ENCODE measurements at places on chromosomes 2 and 18.

- no peak for DNase-seq
Measured at GRCh38 chr2:241074065-241074818, 27.8 kb downstream of the MTERF4 start.

DNA sequence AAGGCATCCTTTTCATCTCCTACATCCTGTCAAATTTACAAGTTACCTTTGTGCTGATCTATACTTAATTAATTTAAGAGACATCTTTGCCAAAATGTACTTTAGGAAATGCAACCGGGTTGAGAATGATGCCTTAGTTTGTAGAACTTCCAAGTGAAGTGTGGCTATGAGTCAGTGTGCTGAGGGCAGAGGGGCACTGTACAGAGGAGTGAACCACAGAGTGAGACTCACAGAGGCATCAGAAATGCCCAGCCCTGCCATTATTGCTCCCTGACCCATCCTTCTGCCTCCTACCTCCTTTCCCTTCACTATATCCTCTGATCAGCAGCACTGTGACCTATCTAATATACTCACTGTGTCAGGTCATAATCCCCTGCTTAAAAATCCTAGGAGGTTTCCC lies 320.1 kb downstream of the LRRTM1 start:
- DNase-seq = no peak

GRCh38 chr18:5173236-5173635 lies 23.8 kb downstream of the AKAIN1 start:
- no peak for DNase-seq

DNA sequence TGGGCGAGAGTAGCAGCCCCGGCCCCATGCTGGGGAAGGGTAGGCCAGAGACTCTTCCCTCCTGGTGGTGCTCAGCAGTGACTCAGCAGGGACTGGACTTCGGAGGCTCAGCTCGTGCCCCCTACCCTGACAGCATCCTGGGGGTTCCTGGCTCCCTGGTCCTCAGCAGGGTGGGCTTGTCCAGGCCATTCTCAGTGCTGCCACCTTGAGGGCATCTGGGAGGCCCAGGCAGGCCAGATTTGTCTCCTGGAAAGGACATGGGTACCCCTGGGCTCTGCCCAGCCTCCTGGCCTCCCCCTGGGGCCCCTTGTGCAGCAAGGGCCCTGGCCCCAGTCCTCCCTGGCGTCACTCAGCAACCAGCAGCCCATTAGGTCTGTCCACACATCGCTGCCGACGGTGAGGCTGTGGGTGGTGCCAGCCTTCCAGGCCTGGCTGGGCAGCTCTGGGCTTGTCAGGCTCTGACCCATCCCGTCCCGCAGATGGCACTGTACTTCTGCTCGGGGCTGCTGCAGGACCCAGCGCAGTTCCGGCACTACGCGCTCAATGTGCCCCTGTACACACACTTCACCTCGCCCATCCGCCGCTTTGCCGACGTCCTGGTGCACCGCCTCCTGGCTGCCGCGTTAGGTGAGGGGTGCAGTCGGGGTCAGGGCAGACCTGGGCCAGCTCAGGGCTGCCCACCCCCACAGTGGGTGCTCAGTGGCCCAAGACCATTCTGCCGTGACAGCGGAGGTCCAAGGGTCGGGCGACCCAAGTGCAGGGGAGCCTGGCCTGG lies 45.0 kb upstream of the ALPP start:
- peak; percentile 56 for DNase-seq

DNA sequence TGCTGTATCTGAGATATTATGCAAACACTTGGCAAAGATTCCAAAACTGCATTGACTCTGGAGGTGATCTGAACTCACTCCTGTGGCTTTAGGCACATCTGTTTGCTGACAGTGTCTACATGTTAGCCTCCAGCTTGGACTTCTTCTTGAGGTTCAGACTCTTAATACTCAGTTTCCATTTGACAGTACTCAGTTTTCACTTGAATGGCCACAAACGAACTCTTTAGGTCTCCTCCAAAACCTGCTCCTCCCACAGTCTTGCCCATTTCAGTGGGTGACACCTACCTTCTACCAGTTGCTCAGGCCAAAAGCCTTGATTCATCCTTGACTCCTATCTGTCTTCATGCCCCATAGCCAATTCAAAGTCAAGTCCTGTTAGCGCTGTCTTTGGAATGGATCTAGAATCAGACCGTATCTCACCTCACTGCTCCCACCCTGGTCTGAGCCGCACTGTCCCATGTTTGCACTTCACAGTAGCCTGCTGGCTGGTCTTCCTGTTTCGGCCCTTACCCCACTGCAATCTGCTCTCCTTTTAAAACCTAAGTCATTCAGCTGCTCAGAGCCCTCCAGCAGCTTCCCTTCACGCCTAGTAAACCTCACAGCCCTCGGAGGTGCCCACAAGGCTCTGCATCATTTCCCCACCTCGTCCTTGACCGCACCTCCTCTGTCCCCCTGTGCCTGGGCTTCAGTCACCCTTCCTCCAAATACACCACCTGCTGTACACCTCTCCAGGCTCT lies 10.5 kb downstream of the ATG16L1 start:
- DNase-seq = no peak

GRCh38 chr2:148317598-148317997 lies 296.7 kb downstream of the MBD5 start:
- DNase-seq = no peak

DNA sequence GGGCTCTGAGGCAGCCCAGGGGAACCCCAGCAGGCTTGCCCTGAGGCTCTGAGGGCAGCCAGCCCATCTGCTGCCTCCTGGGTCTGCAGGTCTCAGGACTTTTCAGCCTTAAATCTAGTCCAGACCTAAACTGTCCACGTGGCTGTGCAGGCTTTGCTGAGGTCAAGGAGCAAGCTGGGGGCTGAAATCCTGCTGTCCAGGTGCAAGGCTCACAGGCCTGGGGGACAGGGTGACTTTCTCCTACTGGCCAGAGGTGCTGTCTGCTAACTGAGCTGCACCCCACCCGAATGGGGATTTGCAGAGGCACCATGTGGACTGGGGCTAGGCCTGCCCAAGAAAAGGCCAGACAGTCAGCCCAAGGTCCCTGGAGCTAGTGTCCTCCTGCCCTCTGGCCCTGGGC lies 32.1 kb downstream of the SDC1 start:
- DNase-seq = no peak

GRCh38 chr2:3433339-3433699 lies 53.8 kb downstream of the TRAPPC12 start:
- no peak for DNase-seq

DNA sequence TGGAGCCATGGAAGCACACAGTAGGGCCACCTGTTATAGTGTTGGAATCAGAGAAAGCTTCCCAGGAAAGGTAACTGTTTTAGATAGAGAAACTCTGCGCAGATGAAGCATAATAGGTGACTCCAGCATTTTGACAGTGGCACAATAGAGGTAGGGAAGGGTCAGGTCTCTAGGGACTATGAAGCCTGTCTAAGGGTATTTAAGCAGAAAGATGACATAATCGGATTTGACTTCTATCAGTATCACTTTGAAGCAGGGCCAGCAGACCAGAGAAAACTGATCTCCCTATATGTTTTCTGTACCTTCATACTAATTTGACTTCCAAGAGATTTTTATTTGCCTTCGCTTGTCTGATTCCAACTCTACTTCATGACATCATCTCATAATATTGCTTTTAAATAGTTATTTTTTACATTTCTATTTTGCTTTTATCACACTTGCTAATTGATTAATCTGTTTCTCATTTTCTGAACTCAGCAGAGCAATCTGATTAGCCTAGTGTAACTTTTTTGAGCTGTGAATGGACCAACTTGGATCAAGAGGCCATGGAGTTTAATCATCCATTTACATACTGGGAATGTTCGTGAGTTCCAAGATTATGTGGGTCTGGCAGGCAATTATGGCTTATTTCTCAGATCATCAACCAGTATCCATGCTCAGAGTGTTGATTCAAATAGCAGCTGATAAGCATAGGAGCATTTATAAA lies 8.4 kb upstream of the HIBCH start:
- DNase-seq = no peak

All from HuH-7 (cell line).